ENCODE measurements at places on chromosomes 3 and 15.

- no peak for DNase-seq
Measured at GRCh38 chr3:40876009-40876408, 323.3 kb upstream of the CTNNB1 start.

- no peak for DNase-seq
Measured at GRCh38 chr3:57980416-57980815, 27.8 kb upstream of the FLNB start.

- no peak for DNase-seq
Measured at GRCh38 chr3:148604270-148605085, 93.2 kb upstream of the AGTR1 start.

- DNase-seq: no peak
Measured at GRCh38 chr15:65426216-65426853, 3.6 kb upstream of the IGDCC4 start.

DNA sequence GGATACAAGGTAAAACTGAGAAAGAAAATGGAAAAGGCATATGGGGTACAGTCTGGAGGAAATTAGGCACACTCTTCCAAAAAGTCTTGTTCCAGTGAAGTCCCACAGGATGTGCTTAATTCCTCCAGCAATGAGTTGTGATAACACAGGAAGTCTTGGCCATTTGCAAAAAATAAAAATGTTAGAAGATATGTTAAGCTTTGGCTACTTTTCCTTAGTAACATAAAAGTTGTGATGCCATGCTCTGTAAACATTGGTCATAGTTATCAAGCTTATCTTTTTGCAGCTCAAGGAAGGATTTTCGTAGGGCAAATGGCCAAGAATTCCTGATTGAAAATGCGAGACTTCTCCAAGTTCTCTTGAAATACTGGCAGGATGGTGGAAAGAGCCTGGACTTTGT is 26.4 kb downstream of the LNP1 start:
- DNase-seq: no peak

DNA sequence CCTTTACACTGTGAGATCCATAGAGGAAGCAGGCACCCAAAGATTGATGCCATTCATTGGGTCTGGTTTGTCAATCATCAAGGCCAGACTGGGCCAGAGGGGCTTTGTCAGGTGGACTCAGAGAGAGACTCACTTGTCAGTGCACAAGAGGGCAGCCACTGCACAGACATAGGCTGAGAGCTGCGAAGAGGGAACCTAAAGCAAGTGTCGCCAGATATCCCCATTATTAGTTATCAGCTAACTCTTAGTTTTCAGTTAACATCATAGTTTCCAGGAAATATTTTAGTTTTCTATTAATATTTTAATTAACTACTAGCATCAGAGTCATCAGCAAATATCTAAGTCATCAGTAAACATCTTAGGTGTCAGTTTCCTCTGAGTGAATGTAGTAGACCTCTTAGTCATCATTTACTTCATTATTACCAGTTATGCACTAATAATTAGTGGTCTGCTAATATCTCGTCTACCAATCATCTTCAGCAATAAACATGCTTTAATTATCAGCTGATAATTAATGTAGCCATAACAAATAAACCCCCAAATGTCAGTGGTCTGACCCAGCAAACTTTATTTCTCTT is 41.7 kb upstream of the LIMD1 start:
- no peak for DNase-seq
